ENCODE measurements at places on chromosomes 1 and 21. TPM values are rescaled to one million over a fixed set of nuclear protein-coding genes. Genes with fewer than 3 reads are reported as not detected.

GRCh38 chr1:157652859-157653493 is 47.6 kb downstream of the FCRL3 start:
- no peak for DNase-seq

DNA sequence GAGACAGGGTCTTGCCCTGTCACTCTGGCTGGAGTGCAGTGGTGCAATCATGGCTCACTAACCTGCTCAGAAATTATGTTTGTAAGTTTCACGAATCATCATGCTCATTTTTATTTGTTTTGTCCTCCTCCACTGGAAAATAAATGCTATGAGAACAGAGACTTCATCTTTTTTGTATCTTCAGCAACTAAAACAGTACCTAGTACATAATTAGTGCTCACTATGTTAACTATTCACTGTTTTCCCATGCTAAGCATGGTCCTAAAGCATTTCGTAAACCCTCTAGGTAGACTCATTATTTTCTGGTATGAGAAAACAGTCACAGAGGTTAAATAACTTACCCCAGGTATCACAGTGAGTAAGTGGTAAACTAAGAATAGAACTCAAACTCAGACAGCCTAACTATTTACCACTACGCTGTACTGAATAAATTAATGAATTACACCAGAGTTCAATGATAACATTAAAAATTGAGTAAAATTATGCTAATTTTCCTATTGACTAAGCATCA is 118.4 kb downstream of the RERE start:
- no peak for DNase-seq

GRCh38 chr1:203078478-203078877 is 7.3 kb downstream of the MYOG start:
- no peak for DNase-seq

DNA sequence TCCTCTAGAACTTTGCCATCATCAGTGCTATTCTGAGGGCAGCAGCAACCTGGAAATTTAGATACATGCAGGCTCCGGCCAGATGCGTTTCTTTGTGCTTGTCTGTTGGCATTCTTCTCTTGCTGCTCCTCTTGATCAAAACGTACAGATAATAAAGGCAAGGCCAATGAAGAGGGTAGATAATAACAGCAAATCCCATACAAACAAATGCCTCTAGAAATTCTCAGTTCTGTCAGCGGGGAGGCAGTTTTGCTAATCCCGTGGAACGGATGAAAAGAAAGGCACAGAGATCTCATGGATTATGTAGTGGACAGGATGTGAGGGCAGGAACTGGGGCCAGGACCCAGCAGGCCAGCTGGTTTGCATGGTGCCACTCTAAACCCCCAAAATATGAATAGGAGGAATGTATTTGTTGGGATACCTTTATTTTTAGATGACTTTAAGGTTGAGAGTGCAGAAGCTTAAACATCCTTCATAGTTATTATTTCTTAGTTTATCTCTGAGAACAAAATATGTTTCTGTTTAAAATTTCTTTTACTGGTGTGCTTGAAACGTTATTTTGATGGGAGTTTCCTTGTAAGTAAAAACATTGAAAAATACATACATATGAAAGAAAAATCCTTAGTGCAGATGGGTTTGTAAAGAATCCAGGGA is 1.5 kb downstream of the ITSN1 start:
- no peak for DNase-seq

CCDC30 gene
- 2.3 TPM for polyA plus RNA-seq

TEKT2 gene
- polyA plus RNA-seq, result 0.28 TPM
